ENCODE measurements at places on chromosomes 5 and 9. TPM values are rescaled to one million over a fixed set of nuclear protein-coding genes. Genes with fewer than 3 reads are reported as not detected.

Gene SURF6
- 56.0 TPM for total RNA-seq

DNA sequence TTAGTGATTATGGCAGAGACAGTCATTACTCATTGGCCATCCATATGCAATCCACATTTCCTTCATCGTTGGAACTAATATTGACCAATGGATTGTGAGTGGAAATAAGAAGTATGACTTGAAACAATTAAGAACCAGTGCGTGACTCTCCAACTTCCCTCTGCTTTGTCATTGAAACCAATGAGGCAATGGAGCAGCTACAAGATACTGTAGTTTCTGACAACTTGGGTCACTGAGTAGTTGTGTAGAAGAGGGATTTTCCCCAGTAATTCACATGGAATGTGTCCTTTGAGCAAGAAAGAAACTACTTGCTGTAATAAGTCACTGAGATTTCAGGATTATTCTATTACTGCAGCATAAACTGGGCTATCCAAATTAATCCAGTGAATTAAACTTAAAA lies 785.3 kb upstream of the RIOK2 start:
- DNase-seq = no peak

GRCh38 chr5:89181546-89181945 lies 298.6 kb upstream of the MEF2C start:
- DNase-seq = no peak

Gene GLE1
- 41.9 TPM for total RNA-seq
